Activated naive CD8-positive, alpha-beta T cell treated with anti-CD3 and anti-CD28 coated beads, Interleukin-2, amount 50 U/mL, for 24 hours (primary cell): ENCODE measurements at places on chromosomes 4 and X.
A peak's percentile ranks its signal among the peaks of the same experiment; 100 is the strongest.

DNA sequence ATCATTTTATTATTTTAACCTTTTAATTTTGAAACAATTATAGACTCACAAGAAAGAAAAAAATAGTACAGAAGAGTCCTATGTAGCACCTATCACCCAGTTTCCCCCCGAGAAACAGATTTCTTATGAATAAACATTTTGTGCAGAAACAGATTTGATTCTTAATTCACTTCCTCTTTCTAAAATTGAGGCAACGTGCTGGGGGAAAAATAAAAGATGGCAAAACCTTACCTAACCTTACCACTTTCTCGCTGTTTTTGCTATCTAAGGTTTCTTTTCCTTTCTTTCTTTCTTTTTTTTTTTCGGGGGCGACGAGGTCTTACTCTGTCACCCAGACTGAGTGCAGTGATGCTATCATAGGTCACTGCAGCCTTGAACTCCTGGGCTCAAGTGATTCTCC lies 4.3 kb upstream of the CLNK start:
- no peak for DNase-seq

- peak; percentile 39 for DNase-seq
Measured at GRCh38 chrX:118254611-118255010, 91.3 kb upstream of the WDR44 start.

DNA sequence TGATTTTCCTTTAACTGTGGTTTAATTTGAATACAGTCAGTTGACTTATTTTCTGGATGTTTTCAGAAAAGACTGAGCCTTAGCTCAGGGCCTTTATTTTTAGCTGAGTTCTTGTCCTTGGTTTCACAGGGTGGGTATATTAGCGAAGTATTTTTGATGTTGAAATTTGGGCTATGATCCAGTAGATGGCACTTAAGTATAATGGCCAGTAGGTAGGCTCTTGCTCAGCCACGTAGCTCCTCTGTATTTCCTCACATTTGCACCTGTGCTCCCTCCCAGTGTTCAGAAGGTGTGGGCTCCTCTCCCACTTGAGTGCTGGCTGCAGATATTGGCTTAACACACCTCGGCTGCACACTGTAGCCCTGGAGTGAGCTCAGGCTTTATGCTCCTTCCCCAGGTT lies 549.9 kb upstream of the AMOT start:
- no peak for DNase-seq

DNA sequence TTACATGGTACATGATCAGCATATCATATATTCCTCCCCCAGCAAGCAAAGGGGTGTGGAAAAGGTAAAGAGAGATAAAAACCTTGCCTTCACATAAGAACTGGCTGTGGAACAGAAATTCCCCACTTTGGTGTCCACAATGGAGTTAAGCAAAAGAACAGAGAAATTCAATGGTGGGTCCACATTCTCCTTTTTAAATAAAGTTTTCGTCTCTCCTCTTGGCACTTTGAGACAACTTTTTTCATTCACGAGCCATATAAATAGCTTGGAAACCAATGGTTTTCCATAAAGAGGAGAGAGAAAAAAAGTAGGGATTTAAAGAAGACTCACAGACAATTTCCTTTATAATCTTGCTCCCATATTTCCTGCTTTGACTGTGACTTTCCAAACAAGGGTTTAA lies 148.1 kb downstream of the TSPAN5 start:
- no peak for DNase-seq

- DNase-seq, result no peak
Measured at GRCh38 chr4:126395664-126396063, 1080.9 kb downstream of the FAT4 start.

GRCh38 chrX:109733613-109734083 lies 591 bp upstream of the ACSL4 start:
- no peak for DNase-seq

DNA sequence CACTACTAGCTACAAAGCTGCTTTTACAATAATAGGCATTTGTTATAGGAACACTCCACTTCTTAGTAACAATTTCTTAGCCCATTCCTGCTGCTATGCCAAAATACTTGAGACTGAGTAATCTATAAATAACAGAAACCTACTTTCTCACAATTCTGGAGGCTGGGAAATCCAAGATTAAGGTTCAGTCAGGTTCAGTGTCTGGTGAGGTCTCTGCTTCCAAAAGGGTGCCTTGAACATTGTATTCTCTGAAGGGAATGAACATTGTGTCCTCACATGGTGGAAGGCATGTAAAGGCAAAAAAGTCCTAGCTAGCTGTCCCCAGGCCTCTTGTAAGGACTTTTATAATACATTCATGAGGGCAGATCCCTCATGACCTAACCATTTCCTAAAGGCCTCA lies 7.0 kb downstream of the SLC9B1 start:
- no peak for DNase-seq

- no peak for DNase-seq
Measured at GRCh38 chr4:138401334-138401733, 159.2 kb upstream of the SLC7A11 start.

DNA sequence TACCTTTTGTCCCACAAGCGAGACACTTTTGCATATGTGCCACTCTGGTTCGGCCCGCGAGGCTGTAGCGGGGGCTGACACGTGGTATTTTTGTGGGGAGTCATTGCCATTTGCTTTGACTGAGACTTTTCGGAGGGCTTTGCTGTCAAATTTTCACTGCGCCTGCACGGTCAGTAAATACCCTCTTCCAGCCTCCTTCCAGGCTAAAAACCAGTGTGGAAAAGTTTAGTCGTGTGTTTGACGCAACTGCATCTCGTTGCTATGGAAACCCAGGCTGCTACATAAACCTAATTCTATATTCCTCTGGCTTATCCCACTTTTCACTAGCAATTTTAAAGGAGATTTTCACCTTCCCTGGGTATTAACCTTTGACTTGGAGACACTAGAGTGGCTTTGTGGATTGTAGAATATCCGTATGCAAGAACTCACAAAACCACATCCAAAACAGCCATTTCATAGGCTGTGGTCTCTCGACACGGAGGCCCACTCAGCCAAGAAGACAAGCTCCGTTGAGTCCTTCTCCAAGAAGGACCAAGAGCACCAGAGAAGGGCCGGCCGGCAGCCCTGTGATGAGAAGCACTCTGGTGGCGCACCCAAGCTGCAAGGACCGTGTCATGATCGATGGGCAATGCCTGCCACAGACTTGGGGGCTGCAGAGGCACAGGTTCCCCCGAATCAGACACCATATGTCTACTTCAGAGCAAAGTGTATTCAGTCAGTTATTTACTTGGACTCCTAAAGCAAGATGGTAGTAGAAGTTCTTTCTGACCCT lies 38.4 kb upstream of the ENPP6 start:
- no peak for DNase-seq

GRCh38 chrX:24774650-24775049 lies 80.9 kb downstream of the POLA1 start:
- DNase-seq, result no peak

DNA sequence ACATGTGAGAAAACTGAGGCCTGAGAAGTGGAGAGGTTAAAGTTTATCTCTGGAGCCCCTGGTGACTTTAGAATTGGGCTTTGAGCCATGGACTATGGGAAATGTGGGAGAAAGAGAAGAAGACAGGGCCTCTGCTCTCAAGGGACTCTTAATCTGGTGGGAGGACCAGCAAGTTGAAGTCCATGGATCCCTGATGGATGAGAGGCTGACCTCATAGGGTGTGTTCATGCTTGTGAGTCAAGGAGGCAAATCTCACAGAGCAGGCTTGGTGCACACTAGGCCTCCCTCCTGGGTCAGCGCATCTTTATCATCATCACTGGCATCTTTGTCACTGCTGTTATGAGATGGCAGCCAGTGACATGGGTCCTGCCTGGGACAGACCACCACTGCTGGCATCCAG lies 211.9 kb downstream of the AFAP1 start:
- no peak for DNase-seq

GRCh38 chr4:159382856-159383561 lies 280.1 kb downstream of the RAPGEF2 start:
- no peak for DNase-seq

DNA sequence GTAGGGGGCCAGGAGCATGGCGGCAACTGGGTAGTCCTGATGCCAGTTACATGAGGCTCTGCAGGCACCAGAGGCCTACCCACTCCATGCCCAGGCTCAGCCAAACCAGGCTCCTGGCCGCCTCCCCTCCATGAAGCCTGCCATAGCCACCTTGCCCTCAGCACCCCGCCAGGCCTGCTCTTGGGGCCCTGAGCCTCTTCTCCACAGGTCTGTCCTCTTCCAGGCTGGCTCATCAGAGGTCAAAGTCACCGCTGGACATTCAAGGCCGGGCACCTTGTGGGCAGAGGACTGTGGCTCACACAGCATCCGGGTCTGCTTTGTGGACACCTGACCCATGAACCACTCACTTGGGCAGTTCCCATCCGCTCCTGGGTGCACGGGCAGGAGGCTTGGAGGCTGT lies 60.0 kb upstream of the AFAP1 start:
- no peak for DNase-seq
